ENCODE measurements at places on chromosomes 1 and 21. TPM values are rescaled to one million over a fixed set of nuclear protein-coding genes. Genes with fewer than 3 reads are reported as not detected.

The LDLRAD2 gene
- not detected for total RNA-seq

The C8A gene
- total RNA-seq: not detected

The PRAMEF20 gene
- not detected for total RNA-seq

DNA sequence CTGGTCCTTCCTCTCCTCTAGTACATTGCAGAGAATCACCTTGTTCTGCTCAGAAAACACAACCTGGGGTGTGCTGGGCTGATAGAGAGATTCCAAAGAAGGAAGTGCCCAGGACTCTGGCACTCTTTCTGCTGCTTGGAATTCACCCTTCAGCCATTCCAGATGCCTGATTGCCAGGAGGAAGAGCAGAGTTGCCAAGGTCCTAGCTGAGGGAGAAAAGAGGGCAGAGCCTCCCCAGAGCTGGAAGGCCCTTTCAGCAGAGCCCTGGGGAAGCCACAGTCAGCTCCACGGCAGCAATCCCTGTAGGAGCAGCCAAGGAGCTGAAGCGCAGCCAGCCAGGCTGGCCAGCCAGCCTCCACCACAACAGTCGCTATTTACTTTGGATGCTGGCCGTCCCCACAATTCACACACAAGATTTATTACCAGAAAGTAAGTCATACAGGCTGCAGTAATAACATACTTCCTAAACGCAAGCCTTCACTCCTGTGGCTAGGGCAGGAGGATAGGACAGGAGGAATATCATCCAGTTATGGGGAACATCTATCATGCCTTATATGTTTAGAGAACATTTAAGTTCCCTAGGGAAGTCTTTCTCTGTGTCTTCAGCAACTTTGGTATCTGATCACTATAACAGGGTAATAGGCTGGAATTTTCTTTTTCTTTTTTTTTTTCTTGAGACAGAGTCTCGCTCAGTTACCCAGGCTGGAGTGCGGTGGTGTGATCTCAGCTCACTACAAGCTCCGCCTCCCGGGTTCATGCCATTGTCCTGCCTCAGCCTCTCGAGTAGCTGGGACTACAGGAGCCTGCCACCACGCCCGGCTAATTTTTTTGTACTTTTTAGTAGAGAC, 36.6 kb upstream of the SLC44A3 start:
- no peaks in the 10 kb centered on the region for H3K27me3 ChIP-seq
- peak; percentile 86 for DNase-seq
- H3K27ac ChIP-seq: peak overlapping the region; percentile 80
- H3K4me3 ChIP-seq: peak overlapping the region; percentile 1
- no peaks in the 10 kb centered on the region for H3K4me1 ChIP-seq

DNA sequence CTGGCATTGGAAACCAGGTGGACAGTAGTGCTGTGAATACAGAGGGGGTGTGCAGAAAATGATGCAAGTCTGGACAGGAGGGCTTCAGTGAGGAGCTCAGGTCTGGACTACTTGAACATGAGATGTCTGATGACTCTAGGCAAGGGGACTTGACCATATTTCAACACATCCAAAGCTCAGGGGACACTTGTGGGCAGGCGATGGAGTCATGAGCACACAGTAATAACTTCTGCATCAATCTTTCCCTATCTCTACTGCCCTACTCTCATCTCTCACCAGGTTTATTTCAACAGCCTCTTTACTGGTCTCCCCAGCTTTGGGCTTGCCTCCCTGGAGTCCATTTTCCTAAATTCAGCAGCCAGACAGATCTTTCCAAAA, 21.9 kb downstream of the FMO2 start:
- peak overlapping the region; percentile 65 for H3K27ac ChIP-seq
- H3K4me1 ChIP-seq: no peaks in the 10 kb centered on the region
- DNase-seq: no peak
- no peak overlapping the region for H3K4me3 ChIP-seq

DNA sequence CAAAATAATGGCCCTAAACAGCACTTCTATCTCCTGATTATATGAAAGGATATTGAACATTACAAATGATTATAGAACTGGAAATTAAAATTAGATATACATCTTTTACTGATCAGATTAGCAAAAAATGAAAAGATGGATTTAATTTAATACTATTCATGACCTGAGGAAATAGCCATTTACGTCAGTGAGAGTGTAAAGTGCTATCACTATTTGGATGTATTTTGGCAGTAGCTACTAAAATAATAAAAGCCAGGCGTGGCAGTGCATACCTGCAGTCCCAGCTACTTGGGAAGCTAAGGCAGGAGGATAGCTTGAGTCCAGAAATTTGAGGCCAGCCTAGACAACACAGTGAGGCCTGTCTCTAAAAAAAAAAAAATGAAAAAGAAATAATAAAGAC, 5.3 kb downstream of the C4BPB start:
- no peaks in the 10 kb centered on the region for H3K27me3 ChIP-seq
- H3K36me3 ChIP-seq: no peaks in the 10 kb centered on the region
- H3K4me3 ChIP-seq: no peak overlapping the region
- no peaks in the 10 kb centered on the region for H3K4me1 ChIP-seq
- no peak for DNase-seq

DNA sequence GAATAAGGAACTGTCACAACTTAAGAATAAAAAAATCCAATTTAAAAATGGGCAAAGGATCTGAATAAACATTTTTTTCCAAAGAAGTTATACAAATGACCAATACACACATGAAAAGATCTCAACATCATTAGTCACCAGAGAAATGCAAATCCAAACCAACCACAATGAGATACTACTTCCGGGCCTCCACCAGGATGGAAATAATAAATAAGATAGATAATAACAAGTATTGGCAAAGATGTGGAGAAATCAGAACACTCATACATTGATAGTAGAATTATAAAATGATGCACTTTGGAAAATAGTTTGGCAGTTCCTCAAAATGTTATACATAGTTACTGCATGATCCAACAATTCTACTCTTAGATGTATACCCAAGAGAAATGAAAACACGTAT, 18.7 kb downstream of the ZSWIM5 start:
- H3K27ac ChIP-seq: no peak overlapping the region
- no peaks in the 10 kb centered on the region for H3K36me3 ChIP-seq
- no peaks in the 10 kb centered on the region for H3K4me1 ChIP-seq
- H3K27me3 ChIP-seq: no peaks in the 10 kb centered on the region
- DNase-seq: no peak

DNA sequence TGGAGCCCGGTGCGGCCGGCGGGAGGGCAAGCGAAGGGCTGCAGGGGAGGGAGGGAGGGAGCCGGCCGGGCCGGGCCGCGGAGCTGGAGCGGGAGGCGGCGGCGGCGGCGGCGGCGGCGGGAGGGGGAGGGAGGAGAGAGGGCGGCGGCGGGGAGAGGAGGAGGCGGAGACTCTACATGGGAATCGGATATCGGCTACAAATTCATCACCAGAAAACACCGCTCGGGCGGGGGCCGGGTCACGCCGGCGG, at the start of gene AKT3:
Gene AKT3 (minus strand): TSS at position 42 of the 250 bp plus-strand sequence. CDS start 7,073 bp downstream, outside the sequence.
- DNase-seq: peak; percentile 73
- H3K4me3 ChIP-seq: peak within 1 kb of the TSS; percentile 96
- peak within 1 kb of the TSS; percentile 98 for H3K27ac ChIP-seq
- H3K36me3 ChIP-seq: no peaks in the 10 kb centered on the region
- H3K4me1 ChIP-seq: no peaks in the 10 kb centered on the region
- no peaks in the 10 kb centered on the region for H3K27me3 ChIP-seq
